Stimulated activated CD4-positive, alpha-beta T cell treated with anti-CD3 and anti-CD28 coated beads, Interleukin-4, amount 100 ng/mL, for 24 hours (primary cell): ENCODE measurements at places on chromosomes 7 and 10.

DNA sequence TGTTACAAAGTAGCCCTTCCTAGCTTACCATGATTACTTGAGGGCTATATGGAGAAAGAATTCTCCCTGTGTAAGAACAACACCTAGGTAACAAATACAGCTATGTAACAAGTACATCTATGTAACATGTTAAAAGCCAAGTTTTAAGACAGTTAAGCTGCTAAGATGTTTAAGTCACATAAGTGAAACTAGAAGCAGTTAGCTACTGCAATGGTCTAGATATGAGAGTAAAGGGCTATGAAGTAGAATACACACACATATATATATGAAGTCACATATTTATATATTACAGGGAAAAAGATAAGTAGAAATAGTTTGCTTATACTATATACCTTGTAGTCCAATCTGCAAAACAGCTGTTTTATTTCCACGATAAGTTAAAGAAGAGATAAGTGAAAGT is 14.4 kb downstream of the POT1 start:
- no peak for DNase-seq

DNA sequence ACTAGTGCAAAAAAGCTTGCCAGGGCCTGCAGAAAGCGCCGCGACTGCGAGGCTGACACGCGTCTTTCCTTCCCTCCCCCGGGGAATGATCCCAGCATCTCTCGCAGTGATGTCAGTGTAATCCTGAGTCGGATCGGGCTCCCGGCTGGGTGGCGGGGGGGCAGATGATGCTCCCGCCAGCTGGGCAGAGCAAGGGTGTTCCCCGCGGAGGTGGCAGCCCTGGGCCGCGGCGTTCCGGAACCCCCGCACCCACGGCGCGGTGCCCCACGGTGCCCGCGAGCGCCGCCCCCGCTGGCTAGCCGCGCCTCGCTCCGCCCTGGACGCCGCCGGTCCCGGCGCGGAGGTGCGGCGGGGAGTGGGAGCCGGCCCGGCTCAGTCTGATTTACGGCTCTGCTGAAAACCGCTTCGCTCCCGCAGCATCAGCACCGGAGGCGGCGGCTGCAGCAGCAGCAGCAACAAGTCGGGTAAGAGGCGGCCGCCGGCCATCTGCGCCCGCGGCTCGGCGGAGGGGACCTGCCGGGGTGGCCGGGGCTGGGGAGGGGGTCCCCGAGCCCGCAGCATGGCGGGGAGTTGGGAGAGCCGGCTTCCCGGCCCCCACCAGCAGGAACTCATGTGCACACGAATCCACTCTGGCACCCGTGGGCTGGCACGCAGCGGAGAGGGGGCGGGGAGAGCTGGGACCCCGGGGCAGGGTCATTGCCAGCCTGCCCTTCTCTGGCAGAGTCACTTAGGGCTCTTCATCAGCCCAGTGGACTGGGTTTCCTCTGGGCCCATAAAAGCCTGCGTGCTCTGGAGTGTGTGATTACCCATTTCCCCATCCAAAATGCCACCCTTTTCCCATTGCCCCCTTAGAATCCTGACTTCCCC is at the start of gene ZNF365:
Gene ZNF365 (plus strand): TSS at position 375 of the 867 bp plus-strand sequence. CDS start 1,825 bp downstream, outside the sequence.
- DNase-seq = peak; percentile 56

DNA sequence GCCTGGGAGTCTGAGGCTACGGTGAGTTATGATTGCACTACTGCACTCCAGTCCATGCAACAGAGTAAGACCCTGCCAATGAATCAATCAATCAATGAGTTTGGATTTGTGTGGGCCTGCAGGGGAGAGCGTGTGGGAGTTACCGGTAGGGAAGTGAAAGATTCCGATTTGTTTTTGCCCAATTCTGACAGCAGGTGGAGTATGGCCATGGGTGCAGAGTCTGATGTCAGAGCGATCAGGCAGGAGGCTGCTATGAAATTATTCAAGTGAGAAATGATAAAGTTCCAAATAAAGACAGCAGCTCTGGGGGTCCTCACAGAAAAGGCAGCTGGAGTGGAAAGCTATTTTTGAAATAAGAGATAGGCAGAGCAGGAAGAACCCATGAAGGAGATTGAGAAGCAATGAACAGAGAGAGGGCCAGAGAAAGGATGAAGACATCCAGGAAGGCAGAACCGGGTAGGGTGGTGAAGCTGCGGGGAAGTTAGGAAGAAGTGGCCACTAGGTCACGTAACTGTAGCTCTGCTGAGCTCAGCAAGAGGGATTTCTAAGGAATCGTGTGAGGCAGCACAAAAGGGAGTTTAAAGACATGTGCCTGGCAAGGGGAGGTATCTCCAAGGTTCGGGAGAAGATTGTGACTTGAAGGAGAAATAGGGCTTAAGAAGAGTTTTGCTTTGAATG is 93.7 kb upstream of the NMT2 start:
- DNase-seq = no peak

GRCh38 chr10:9437131-9437530 is 1382.6 kb downstream of the GATA3 start:
- DNase-seq = no peak

DNA sequence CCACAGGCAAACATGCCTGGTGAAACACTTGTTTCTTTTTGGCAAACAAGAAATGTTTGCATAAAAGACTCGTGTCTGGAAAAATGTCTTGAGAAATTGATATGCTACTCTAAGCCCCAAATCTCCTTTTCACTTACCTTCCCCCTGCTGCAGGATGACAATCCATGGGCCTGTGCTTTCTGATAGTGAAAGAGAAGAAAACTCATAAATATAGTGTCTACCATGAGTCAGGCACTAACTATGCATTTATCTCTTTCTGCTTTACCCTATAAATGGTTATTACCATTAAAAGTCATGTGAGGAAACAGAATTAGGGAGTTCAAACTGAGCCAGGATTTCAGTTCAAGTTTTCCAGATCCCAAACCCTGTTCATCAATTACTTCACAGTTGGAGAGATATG is 6.6 kb upstream of the TARP start:
- DNase-seq = no peak

DNA sequence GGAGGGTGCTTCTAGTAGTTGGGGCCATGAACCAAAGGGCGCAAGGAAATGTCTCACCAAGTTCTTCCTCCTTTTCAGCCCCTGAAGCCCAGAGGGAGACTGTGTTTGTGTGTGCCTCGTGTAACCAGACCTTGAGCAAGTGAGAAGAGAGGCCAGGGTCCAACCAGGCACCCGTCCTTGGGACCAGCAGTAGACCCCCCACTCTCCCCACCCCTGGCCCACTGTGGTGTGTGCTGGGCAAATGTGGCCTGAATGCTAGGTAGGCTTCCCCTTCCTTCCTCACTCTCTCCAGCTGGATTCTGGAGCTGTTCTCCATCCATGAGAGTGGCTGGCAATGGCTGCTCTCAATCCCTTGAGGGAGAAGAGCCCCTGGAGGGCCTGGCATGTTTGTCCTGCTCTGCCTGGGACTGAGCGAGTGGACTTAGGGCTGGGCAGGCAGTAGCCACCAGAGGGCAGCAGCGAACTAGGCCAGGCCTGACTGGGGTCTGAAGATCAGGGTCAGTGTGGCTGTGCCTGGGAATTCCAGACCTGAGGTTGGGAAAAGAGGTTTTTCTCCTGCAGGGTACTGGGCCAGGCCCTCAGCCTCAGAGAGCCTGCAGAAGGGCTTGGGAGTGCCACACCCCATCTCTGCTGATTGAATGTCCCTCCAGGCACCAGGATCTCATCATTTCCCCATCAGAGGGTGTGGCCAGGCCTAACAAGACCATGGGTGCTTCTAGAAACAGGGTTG is 12.5 kb downstream of the SFRP5 start:
- peak; percentile 48 for DNase-seq

- DNase-seq = peak; percentile 62
Observed at GRCh38 chr10:119871881-119872609, 598 bp downstream of the MCMBP start.

- DNase-seq = no peak
Observed at GRCh38 chr10:89274928-89275327, 23.4 kb upstream of the LIPA start.

- DNase-seq = no peak
Observed at GRCh38 chr10:112911206-112911605, 38.8 kb upstream of the TCF7L2 start.

DNA sequence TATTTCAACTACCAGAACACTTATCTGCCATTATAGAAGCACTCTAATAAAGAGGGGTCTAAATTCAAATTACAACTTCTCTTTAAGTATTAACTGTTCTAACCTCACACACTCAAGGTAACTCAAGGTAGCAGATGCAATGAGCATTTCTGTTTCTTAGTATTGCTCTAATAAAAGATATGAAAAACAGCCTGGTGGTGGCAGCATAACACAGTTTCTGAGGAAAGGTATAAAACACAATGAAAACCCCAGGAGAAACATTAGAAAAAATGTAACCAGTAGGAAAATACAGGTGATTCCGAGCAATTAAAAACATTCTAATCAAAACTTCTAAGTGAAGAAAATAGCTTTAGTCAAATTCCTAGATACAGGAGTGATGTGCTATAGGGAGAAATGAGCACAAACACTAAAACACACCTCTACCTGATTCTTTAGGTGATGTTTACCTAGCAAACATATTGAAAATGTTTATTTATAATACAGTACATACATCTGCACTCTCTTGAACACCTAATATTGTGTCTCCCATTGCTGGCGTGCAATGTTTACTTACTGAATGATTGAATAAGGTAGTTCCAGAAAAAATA is 3.5 kb downstream of the MKRN1 start:
- DNase-seq = peak; percentile 57

- no peak for DNase-seq
Observed at GRCh38 chr10:86085136-86085535, 281.5 kb downstream of the GRID1 start.

DNA sequence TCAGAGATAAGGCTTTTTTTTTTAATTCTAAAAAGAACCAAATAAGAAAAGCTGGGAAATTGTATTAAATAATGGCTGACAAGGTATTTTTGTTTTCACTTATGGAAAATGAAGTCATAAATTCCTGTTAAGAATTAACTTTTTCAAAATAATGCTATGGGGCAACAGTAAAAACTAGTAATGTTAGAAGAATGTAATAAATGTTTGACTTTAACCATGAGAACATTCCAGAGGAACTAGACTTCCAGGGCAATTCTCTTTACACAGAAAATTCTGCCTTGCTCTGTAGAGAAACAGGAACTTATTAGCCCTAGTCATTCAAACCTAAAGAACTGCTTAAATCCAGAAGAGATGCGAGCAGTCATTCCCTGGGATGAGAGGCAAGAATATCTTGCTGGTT is 571.1 kb downstream of the IPMK start:
- DNase-seq = no peak

GRCh38 chr10:52653263-52653909 is 119.2 kb downstream of the MBL2 start:
- no peak for DNase-seq

GRCh38 chr7:64651203-64651602 is 14.7 kb upstream of the ZNF107 start:
- DNase-seq = no peak

DNA sequence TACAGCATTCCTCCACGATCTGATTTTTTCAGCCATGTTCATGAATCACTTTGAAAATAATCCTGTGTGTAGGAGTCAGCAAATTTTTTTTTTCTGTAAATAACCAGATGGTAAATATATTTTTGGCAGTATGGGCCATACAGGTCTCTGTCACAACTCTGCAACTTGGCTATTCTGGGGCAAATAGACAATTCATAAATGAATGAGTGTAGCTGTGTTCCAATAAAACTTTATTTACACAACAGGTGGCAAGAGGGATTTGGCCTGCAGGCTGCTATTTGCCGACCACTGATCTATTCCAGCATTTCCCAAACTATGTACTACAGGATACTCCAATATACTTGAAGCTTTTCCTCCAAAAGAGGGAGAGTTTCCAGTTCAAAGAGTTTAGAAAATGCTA is 78.7 kb upstream of the SVIL start:
- no peak for DNase-seq

- DNase-seq = no peak
Observed at GRCh38 chr10:77029777-77030717, 607.6 kb downstream of the KCNMA1 start.

GRCh38 chr7:34748728-34749089 is 90.7 kb downstream of the NPSR1 start:
- no peak for DNase-seq

GRCh38 chr7:106248600-106248999 is 36.2 kb downstream of the NAMPT start:
- DNase-seq = no peak

DNA sequence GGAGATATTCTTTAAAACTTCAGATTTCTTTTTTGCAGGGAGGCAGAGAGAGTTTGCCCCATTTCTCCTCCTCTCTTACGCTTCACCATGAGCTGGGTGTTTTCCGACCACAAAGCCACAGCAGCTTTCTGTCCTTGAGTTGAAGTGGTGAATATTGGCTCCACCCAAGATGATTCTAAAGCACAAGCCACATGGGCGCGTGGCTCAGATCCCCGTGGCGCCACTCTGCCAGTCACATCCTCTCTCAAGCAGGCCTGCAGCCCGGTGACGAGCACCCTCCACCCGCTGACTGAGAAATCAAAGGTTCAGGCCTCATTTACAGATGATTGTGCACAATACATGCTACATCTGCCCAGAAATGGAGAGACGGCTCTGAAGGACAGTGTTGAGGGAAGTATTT is 27.6 kb upstream of the RNF32 start:
- peak; percentile 64 for DNase-seq

DNA sequence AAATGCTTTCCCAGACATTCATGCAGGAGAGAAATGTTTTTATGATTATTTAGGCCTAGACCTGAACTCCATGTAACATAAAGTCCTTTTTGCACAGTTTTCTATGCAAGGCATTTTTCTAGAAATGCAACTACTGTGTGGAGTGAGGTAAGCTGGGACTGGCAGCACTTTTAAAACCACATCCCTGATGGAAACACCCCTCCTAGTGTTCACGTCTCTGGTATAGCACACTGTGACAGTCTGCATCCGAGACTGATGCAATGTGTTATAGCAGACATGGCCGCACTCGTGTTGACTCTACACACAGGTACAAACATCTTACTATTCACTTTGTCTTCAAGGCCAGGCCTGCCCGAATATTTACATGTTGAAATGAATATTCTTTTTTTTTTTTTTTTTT is 19.3 kb upstream of the ERCC6 start:
- no peak for DNase-seq

- DNase-seq = no peak
Observed at GRCh38 chr7:97019710-97020225, 4.9 kb downstream of the DLX5 start.

- DNase-seq = no peak
Observed at GRCh38 chr7:69790977-69791724, 192.9 kb downstream of the AUTS2 start.

DNA sequence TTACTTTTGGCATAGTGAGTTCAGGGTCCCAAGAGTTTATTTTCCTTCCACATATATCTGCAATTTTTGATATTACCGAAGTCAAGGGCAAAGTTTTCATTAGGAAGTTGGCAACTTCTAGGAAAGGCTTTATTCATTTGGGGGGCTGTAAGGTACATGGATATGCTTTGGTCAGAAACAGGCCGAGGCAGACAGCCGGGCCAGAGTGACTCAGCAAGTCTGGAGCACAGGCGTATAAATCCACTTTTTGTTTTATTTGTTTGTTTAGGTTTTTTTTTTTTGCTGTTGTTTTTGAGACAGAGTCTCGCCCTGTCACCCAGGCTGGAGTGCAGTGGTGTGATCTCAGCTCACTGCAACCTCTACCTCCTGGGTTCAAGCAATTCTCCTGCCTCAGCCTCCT is 3.7 kb downstream of the ZNF680 start:
- DNase-seq = no peak

GRCh38 chr7:98223898-98224700 is 12.9 kb downstream of the BHLHA15 start:
- DNase-seq = no peak
